ENCODE measurements at places on chromosomes 1 and 21.

GRCh38 chr1:19397217-19397945 lies 85.3 kb downstream of the SLC66A1 start:
- no peak for DNase-seq

- DNase-seq = no peak
Measured at GRCh38 chr21:45089964-45090363, 15.6 kb downstream of the ADARB1 start.

DNA sequence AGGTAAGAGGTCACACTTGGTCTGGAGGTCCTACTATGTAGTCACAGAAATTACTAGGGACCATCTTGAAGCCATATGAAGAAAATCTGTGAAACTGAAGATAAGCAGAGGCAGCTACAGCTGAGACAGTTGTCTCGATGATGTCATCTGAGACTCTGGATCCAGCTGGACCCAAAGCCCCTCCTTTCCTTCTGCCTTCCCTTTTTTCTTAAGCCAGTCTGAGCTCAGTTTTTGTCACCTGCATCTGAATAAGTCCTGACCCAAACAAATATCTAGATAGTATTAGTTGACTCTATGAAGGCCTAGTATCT lies 143.3 kb downstream of the ETS2 start:
- no peak for DNase-seq

GRCh38 chr1:220696863-220697231 lies 6.7 kb downstream of the C1orf115 start:
- DNase-seq = no peak

GRCh38 chr1:185610954-185611353 lies 123.2 kb upstream of the HMCN1 start:
- DNase-seq = no peak

GRCh38 chr1:161020509-161021164 lies at the start of gene F11R:
F11R (minus strand) TSS chr1:161021152; CDS start chr1:161021073, 79 bp downstream.
- peak; percentile 38 for DNase-seq

DNA sequence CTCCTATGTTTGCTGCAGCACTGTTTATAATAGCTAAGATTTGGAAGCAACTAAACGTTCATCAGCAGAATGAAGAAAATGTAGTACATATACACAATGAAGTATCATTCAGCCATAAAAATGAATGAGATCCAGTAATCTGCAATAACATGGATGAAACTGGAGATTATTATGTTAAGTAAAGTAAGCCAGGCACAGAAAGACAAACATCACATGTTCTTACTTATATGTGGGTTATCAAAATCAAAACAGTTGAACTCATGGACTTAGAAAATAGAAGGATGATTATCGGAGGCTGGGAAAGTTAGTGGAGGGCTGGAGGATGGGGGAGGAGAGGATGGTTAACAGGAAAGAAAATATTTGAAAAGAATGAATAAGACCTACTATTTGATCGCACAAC lies 1017.6 kb downstream of the KCNT2 start:
- no peak for DNase-seq

- DNase-seq = no peak
Measured at GRCh38 chr21:37139902-37140301, 66.8 kb downstream of the TTC3 start.

DNA sequence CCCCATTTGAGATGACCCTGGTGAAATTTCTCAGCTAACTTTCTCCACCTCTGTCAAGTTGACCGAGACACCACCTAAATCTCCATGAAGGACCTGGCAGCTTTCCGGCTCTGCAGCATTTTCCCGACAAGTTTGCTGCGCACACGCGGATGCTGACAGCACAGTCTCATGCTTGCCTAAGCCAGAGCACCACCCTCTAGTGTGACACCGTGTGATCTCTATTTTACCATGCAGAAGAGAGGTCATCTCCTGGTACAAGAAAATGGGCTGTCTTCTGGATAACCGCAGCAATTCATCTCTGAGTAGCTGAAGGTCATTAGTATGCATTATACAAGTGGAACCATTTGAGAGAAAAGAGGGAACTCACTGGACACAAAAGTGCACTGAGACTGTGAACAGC lies 38.9 kb upstream of the H6PD start:
- DNase-seq = no peak

DNA sequence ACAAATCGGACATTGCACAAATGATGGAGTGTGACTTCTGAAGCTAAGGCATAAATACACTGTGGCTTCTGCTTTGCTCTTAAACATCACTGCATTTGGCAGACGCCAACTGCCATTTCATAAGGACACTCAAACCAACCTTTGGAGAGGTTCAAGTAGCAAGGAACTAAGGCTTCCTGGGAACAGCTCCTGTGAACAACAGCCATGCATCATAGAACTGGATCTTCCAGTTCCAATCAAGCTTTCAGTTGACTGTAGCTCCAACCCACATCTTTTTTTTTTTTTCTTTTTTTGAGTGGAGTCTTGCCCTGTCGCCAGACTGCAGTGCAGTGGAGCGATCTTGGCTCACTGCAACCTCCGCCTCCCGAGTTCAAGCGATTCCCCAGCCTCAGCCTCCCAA lies 10.7 kb upstream of the HUNK start:
- no peak for DNase-seq

DNA sequence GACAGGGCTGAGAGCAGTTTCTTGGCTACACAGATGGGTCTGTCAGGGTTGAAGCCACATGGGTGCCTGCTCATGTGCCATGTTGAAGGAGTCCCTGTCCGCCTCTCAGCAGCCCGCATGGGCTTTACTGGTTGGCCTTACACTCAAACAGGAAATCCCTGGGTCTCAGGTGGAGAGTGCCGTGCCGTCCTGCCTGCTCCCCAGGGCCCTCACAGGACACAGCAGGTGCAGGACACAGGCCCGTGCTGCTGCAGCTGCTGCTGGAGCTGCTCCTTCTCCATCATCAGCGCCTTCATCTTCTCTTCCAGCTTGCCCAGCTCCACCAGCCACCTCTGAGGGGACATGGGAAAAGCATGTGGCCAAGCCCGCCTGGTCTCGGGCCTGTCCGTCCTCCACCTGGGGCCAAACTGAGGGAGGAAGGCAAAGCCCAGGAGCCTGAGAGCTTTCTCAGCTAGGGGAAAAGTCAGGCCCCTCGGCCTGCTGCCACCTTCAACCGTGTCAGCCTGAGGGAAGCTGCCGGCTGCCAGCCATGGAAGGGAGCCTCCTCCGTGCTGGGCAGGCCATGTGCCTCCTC lies 5.5 kb downstream of the SLFNL1 start:
- DNase-seq = no peak

GRCh38 chr1:54987919-54988705 lies 7.7 kb downstream of the TMEM61 start:
- DNase-seq = no peak

DNA sequence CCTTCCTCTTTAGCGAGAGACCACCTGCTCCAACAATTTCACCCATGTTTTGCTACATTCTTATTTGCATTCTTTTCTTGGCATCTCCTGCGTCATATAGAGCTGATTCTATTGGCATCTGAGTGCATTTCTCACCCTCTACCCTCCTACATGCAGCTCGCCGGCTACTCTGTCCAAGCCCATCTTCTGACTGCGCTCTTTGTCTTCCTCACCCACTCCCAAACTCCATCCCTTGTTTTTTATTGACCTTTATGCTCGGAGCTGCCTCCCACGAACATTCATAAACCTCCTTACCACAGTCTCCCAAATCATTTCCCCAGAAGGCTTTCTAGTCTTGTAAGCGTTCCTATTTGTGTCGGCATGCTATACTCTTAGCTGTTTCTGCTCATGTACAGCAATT lies 33.6 kb upstream of the FMN2 start:
- DNase-seq = no peak

- no peak for DNase-seq
Measured at GRCh38 chr1:36963006-36963405, 71.3 kb downstream of the GRIK3 start.

DNA sequence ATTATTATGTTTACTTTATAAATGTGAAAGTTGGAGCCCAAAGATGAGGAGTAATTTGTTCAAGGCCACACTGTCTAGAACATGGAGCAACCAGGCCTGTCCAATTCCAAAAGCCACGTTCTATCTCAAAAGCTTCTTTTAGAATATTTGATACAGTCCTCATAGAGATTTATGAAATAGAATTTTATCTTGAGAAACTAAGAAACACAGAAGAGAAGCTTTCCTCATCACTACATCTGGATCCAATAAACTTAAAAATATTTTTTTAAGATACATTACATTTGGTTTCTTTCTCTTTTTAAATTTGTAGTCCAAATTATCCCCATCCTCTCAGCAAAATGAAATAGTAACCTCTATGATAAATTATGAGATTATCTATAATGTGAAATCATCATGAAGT lies 58.9 kb downstream of the DDAH1 start:
- no peak for DNase-seq

- DNase-seq = no peak
Measured at GRCh38 chr21:36539434-36540150, 59.7 kb upstream of the CLDN14 start.

- DNase-seq = no peak
Measured at GRCh38 chr1:209876078-209876800, 48.5 kb downstream of the UTP25 start.

DNA sequence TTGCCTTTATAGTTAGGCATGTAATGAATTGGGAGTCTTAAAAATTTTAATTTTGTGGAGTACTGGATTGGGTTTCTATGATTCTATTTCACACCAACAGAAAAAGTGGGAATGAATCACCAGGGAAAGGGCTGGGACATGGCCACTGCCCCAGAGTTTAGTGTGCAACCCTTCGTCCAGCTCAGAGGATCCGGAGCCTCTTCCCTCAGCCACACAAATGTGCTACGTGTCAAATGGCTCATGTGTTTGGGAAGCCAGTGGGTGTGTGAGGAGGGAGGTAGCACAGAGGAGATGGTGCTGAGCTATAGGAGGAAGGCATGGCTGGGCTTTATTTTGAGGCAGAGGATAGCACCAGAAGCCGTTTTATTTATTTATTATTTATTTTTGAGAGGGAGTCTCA lies 247.3 kb downstream of the SIPA1L2 start:
- DNase-seq = no peak

DNA sequence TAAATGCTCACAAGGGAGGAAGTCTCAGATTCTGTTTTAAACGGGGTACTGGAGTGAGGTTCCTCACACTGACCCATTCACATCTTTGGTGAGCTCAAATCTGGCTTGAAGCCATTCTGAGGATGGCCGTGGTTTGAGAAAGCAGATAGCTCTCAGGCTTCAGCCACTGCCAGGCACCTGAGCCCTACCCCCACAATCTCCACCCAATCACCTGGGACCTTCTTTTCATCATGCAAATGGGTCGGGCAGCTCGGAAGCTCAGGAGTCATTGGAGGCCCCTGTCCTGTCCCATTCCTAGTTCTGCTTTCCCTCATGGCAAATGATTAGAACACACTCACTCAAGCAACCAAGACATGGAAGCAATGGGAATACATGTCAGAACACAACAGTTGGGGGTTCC lies 141.4 kb upstream of the ETS2 start:
- no peak for DNase-seq

DNA sequence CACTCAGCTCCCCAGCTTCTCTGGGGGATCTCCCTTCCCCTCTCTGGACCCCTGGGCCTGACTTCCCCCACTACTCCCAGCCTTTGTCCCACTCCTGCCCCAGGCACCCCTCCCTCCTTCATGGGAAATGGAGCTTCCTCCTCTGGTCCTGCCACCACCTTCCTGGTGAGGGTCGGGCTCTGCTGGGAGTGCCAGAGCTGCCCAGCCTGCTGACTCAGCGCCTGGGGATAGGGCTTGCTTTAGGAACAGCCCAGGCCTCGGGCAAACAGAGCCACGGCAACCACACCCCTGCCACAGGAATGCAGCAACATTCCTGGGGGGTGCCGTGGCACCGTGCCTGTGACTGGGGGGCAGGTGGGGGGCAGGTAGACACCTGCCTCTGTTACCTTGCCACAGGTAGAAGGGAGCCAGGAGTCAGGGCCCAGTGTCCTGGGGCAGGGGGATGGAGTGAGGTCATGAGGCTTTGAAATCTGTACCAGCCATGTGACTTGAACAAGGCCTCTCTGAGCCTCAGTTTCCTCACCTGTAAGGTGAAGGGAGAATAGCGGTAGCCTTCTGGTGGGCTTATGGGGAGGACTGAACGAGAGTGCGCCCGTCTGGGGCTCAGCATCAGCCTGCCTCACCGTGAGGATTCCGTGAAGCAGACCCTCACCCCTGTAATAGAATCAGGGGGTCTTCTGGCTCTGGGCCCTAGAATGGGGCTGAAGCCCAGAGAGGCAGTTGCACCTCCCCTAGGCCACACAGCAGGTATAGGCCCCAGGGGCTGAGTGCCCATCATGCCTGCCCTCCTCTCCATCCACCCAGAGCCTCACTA lies 17.8 kb upstream of the EPHA2 start:
- DNase-seq = no peak

- DNase-seq = no peak
Measured at GRCh38 chr1:47554901-47555300, 117.1 kb downstream of the FOXD2 start.

DNA sequence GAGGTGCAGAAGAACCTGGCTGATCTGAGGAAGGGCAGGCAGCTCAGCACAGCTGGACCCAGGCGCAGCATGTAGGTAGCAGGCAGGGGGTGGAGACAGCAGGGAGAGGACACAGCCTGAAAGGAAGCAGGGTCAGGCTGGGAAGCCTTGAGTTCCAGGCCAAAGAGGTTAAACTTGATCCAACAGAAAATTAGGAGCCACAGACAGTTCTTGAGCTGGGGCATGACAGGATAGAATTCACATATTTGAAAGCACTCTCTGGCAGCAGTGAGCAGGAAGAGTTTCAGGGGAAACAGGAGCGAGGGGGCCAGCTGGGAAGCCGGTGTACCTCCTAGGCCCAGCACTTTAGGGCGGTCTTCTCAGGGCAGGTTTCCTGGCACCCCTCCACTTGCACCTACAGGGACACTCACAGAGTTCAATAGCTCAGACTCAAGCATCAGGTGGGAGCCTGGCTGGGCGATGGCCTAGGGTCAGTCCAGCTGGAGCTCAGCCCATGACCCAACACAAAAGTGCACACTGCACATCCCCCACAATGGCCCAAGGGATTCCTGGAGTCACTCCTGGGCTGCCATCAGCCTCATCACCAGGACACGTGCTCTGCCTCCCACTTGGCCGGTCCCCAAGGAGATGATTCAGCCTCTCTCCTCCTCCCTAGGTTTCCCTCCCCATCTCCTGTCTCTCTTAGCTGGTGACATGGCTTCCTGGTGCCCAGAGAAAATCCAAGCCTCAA lies 22.7 kb downstream of the MATN1 start:
- no peak for DNase-seq

DNA sequence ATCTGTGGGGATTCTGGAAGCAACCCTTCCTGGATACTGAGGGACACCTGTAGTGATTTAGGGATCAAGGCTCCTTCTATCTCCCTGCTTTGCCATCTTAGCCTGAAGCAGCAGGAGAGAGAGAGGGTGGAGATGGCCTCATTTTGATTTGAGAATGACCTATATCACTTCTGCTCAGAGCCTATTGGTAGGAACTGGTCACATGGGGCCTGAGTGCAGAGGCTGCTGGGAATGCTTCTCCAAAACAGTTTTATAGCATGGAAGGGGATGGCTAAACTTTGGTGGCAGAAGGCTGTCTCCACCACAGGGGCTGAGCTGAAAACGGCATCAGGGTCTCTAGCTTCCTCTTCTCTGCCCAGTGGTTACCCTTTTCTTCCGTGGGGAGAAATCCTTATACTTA lies 105.8 kb downstream of the TBX19 start:
- DNase-seq = no peak

GRCh38 chr1:96384611-96385010 lies 337.0 kb upstream of the PTBP2 start:
- DNase-seq = no peak

Measured in immature natural killer cell (primary cell).